ENCODE measurements at places on chromosomes 7 and 10. TPM values are rescaled to one million over a fixed set of nuclear protein-coding genes. Genes with fewer than 3 reads are reported as not detected.
A peak's percentile ranks its signal among the peaks of the same experiment; 100 is the strongest.

GRCh38 chr7:30843741-30844482 lies 67.7 kb upstream of the AQP1 start:
- DNase-seq, result no peak

Gene COBL
- not detected for polyA plus RNA-seq

- DNase-seq, result no peak
Observed at GRCh38 chr7:131602304-131602993, 46.0 kb upstream of the PODXL start.

DNA sequence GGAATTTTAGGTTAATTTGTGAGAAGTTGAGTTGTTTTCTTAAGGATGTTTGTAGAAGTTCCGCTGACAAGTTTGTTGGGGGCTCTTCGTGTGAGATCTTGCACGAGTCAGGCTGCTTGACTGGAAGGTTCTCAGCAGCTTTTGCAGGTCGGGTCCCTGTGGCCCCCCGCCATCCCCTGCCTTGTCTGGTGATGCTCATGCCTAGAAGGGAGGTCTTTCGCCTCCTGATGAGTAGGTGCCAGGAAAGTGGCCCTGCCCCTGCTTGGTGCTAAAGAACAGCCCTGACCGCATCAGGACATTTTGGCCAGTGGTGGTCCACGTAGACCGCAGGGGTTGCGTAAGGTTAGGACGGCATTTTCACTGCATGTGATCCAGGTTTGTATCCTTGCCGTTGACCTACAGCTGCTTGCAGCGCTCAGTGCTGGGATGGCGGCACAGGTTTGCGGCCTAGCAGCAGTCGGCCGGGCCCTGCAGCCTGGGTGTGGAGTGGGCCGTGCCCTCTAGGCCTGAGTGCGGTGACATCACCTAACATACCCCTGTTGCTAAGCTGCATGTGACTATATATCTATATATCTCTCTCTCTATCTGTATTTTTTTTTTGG lies 62.4 kb downstream of the DNAJB6 start:
- no peak for DNase-seq

Gene UBE3C
- polyA plus RNA-seq, result 58.1 TPM

DNA sequence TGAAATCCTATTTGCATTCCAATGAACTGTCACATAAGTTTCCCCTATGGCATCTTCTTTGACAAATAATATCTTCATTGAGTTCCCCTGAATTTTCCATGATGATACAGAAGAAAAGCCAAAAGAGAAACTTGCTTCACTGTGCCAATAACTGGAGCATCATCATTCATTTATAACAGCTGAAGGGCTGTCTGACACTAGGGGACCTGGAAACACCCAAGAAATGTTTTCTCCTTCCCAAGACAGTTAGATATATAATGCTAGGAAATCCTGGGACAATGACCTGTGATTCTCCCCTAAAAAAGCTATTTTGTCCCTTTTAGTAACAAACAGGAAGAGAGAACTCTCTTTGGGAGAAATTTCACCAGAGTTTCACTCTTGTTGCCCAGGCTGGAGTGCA lies 133.6 kb downstream of the SEMA3C start:
- no peak for DNase-seq

DNA sequence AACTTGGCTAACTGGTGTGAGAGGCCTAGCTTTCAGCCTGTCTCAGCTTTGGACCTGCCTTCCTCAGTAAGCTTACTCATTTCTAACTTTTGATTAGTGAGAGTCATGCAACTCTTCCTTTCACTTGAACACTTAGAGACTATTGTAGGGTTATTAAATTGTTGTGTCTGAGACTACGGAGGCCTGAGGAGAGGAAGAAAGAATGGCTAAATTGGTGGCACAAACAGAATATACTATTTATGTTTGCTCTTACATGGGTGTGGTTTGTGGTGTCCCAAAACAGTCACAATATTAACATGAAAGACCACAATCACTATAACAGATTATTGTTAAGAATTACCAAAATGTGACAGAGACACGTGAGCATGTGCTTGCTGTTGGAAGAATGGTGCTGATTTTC lies 82.1 kb downstream of the TRIM24 start:
- no peak for DNase-seq

- no peak for DNase-seq
Observed at GRCh38 chr7:105712877-105713276, 131.6 kb upstream of the EFCAB10 start.

Gene WBP1L
- 45.3 TPM for polyA plus RNA-seq

DNA sequence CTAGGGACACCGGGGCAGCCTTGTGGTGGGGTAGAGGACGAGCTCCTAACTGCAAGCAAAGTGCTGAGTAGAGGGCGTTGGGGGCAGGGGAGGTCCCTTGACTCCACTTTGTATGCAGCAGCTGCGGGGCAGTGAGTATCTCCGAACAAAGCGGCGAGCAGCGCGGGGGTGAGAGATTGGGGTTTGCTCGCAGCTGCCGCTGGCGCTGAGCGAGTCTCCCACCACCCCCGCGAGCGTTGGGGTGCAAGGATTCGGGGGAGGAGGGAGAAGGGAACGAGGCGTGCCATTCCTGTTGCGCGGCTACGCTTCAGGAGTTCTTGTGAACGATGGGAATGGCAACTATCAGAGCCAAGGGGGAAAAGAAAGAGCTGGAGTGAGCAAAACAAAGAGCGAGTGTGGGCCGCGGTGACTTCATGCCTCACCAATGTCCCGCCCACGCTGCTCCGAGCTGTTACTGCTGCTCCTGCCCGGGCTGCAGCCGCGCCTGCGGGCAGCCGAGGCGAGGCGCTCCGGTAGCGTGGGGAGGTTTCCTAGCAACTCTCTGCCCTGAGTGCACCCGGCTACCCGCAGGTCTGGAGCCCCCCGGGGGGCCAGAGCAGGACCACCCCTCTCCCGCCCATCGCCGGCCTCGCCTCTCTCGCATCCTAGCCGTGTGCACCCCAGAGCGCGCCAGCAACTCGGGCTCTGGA lies at the start of gene ITGB8:
ITGB8 (plus strand) TSS at position 662 of the 689 bp plus-strand sequence. CDS start 907 bp downstream, outside the sequence.
- DNase-seq, result peak; percentile 65

Gene SPDYE16
- polyA plus RNA-seq, result not detected

- DNase-seq, result no peak
Observed at GRCh38 chr7:16881844-16882243, at the start of gene AGR3. AGR3 (minus strand) TSS chr7:16881983; CDS start chr7:16878618, 3,365 bp downstream.

DNA sequence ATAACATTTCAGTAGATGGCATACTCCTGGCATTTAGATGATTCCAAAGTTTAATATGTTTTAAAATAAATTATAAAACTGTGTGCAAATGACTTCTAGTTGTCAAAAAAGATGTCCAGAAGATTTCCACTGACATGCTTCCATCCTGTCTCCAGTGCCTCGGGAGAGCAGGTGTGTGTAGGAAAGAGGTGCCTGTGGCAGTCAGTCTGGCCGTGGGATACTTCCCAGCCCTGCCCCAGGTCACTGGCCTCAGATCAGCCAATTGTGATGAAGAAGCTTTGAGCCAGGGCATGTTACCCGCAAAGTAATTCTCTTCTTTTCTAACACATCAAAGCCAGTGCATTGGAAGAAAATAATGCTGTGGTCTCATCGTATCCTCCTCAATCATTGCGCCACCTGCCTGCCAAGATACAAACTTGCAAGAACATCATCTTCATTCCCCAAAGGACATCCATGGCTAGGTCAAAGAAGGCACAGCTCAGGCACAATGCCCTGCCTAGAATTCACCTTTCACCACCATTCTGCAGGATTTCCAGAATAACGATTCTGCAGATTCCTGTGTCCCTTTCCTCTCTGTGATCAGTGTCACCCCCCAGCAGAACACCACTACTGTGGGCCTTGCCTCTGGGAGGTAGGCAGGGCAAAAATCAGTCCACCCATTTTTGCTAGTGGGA lies 6.3 kb upstream of the KCNMA1 start:
- DNase-seq, result no peak

DNA sequence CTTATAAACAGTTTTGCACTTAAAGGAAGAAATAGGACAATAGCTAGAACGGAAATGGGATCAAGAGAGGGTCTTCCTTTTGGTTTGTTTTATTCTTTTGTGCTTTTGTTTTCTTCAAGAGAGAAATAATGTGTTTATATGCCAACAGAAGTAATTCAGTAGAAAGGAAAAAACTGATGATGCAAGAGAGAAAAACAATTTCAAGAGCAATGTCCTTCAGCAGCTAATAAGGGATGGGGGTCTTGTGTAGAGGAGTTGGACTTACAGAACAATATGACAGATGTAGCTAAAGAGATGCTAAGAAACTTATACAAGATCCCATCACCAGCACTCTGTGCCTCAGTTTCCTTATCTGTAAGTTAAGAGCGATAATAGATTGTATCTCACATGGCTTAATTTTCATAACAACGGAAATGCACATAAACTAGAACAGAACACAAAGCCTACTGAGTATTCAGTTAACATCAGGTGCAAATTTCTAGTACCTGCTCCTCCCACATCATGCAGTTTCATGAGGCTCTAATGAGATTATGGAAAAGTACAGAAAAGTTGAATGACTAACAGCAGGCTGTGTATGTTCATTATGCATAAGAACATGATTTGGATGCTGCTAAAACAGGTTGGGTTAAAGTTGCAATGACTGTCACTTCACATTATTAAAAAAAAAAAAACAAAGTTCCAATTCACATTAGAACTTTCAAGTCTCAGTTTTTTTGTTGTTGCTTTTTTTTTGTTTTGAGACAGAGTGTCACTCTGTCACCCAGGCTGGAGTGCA lies 17.2 kb downstream of the HERPUD2 start:
- DNase-seq, result no peak
